ENCODE measurements at places on chromosomes 13 and 19.

DNA sequence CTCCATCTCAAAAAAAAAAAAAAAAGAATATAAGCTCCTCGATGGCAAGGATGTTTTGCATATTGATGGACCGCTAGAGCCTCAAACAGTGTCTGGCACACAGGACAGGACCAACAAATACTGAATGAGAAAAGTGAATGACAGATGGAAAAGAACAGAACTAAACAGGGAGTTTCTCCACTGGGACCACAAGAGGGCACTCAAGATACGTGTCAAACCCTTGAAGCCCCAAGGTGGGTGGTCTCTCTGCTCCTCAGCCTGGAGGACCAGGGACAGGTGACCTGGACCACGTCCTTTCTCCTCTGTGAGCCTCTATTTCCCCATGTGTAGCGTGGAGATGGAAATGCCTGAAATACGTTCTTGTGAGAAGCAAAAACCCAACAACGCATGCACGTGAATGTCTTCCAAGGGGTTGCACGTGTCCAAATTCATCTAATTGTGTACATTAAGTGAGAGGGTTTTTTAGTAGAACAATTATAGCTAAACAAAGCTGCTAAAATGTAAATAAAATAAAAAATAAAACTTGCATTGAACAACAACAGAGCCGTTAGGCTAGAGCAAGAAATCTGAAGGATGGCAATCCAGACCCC is 5.7 kb upstream of the CDC42EP5 start:
- DNase-seq, result no peak

DNA sequence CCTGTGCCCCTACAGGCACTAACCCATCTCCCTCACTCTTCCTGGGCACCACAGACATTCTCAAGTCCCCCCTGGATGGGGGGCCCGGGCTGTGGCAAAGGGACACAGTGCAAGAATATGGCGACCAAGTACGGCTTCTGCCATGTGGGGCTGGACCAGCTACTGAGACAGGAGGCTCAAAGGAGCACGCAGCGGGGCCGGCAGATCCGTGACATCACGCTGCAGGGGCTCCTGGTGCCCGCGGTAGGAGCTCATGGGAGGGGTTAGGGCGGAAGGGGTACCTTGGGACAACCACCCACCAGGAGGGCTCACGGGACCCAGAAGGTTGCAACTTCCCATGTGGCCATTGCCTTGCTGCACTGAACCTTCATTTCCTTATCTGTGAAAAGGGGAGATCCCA is 3.3 kb upstream of the GTF2F1 start:
- DNase-seq, result no peak

GRCh38 chr19:41671486-41671885 is 16.6 kb downstream of the CEACAM7 start:
- no peak for DNase-seq

GRCh38 chr19:29574510-29574909 is 31.6 kb upstream of the POP4 start:
- DNase-seq, result no peak

GRCh38 chr19:16754207-16754806 is 34.7 kb downstream of the NWD1 start:
- no peak for DNase-seq

GRCh38 chr13:46339035-46339666 is 47.9 kb downstream of the RUBCNL start:
- DNase-seq, result no peak

- DNase-seq, result no peak
Observed at GRCh38 chr13:52751196-52751595, 11.6 kb upstream of the CNMD start.

- no peak for DNase-seq
Observed at GRCh38 chr13:40211586-40211968, 454.9 kb downstream of the FOXO1 start.

GRCh38 chr19:18292810-18293641 is 11.6 kb upstream of the JUND start:
- DNase-seq, result no peak

DNA sequence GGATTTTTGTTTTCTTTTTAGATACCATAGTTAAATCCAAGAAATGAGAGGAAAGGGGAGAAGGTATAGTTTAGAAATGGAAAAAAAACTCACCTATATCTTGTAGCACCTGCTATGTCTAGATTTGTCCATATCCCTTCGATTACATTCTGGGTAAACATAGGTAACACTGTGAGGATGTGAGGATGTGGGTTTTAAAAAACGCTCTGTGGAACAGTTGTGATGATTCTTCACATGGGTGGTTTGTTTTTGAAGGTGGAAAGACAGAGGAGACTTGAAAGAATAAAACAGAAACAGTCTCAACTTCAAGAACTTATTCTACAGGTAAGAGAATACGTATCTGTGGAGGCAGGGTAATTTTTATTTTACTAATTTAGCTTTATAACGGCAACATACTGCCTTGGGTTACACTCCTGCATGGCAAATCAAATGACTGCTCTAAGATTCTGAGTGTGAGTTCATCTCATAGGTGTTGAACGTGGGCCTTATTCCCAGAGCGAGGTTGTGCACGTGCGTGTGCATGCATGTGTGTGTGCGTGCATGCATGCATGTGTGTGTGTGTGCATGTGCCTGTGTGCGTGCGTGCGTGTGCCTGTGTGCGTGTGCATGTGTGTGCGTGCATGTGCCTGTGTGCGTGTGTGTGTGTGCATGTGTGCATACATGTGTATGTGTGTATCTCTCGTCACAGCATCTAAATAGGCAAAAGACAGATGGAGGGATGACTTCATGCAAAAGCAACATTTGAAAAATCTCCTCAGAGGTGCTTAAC is 23.5 kb downstream of the ATP4B start:
- no peak for DNase-seq

GRCh38 chr19:8663920-8664670 is 33.7 kb downstream of the NFILZ start:
- no peak for DNase-seq

GRCh38 chr19:51692468-51692867 is 662 bp upstream of the SPACA6 start:
- no peak for DNase-seq

Measured in activated CD8-positive, alpha-beta memory T cell treated with anti-CD3 and anti-CD28 coated beads for 1 hour (primary cell).